ENCODE measurements at places on chromosomes 12 and 14.
A peak's percentile ranks its signal among the peaks of the same experiment; 100 is the strongest.

- DNase-seq = no peak
These were observed 25.3 kb downstream of the JDP2 start for GRCh38 chr14:75452900-75453816.

DNA sequence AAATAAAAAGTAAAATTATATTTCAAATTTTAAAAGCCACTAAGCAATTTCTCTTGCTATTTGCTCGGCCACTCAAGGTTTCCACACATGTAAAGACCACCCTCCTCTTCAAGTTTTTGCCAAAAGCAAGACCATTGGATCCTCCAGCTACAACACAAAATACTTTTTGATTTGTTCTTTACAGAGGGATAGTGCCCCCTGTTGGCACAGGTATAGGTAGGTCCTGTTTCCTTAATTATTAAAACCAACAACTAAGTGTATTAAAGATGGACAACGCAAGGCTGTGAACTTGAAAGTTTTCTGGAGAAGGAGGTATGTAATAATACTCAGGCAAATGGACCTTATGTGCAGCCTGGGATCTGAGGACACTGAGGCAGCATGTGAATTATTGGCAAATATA, 23.8 kb downstream of the ATP6V1D start:
- no peak for DNase-seq

DNA sequence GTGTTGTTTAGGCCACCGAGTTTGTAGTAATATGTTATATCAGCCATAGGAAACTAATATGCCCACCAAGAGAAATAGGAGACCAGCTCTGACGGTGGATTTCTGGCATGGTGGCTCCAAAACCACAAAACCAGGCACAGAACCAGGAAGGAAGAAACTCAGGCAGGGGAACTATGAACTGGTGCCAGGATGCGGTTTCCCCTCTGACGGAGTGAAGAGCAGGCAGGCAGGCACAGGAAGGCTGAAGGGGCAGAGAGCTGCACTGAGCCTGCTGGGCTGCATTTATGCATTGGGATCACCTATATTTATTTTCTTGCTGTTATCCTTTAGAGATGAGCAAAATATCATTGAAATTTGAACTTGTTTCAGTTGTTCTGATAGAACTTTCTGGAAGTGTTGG, 479.4 kb downstream of the VRK1 start:
- no peak for DNase-seq

GRCh38 chr12:27332714-27333402, at the start of gene BMAL2:
Gene BMAL2, plus strand, starts transcription at chr12:27332836. Its CDS starts 237 bp downstream, at chr12:27333073.
- peak; percentile 8 for DNase-seq

DNA sequence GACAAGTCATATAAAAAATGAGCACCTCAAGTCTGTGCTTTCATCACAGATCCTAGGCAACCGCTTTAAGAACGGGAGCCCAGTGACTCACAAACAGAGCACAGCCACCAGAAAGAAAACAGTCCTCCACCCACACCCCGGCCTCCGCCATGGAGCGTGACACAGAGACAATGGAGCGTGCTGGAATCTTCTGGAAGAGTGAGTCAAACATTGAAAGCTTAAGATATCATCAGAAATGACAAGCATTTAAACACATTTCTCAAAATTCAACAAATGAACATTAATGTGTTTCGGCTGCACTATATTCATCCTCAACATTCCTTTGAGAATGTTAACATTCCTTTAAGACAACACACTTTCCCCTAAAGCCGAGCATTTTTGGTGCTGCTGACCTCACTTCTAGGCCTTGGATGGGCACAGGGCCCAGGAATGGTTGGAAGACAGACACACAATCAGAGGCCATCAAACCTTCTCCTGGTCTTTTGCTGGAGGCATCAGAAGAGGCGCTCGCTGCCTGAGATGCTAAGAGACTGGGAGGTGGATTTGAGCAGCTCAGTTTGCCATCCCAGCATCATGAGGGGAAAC, 23.6 kb upstream of the TMEM132D start:
- DNase-seq = no peak

DNA sequence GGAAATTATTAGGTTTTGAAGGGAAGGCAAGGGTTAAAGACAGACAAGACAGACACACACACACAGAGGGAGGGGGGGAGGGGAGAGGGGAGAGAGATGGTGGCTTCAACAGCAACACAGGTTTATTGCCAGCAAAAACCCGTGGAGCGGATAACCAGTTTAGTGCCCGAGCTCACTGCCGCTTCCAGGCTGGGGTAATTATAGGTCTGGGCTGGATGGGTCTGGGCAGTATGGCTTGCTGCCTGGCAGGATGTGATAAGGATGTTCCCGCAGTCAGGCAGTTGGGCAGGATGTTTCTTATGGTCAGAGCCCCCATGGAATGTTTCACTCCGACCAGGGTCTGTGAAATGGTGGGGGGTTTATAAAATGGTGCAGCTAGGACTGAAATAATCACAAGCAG, 4.4 kb upstream of the TDRD9 start:
- DNase-seq = no peak

DNA sequence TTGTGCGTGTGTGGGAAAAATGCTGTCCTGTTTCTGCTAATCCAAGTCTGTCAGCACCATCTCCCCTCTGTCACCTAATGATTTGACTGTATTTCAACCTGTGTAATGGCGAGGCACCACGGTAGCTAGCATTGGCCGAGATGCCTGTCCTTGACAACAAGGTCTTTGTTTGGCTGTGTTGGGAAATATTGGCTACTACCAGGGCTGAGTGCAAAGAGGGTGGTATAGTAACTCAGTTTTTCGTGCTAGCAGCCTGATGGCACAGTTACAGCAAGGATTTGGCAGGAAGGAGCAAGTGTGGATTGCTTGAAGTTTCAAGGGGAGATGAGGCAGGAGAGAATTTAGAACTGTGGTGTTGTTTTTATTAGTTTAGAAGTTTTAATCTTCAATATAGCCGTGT, 440.3 kb upstream of the RGS6 start:
- no peak for DNase-seq

DNA sequence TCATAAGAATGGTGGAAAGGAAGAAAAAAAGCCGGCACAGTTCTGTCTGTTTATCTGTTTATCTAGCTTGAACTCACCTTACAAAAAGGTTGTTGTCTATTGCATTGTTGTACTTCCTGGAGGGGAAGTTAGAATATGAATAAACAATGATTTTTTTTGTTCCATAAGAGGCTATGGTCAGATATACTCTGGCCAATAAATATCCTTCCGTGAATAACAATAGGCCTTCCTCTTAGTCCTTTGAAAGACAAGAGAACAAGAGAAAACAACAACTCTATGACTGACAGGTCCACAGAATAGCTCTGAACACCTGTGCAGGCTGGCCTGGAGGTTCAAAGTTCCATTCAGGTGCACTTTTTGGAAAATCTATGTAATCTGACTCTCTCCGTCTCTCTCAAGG, 192.8 kb upstream of the KRR1 start:
- no peak for DNase-seq

DNA sequence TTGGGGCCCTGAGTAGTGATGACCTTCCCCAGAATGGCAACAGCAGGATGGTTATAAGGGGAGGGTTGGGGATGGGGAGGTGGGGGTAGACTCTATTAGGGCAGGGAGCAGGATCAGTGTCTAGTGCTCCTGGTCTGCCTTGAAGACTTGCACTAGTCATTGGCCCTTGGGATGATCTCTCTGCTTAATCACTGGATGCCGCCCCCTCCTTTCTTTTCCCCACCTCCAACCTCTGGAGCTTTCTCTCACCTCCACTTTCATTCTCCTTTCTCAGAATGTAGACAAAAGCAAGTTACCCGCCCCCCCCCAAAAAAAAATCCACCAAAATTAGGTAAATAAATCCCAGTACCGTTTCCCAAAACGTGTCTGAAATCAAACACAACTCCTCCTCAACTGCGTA, 2.8 kb upstream of the KCNK10 start:
- no peak for DNase-seq

DNA sequence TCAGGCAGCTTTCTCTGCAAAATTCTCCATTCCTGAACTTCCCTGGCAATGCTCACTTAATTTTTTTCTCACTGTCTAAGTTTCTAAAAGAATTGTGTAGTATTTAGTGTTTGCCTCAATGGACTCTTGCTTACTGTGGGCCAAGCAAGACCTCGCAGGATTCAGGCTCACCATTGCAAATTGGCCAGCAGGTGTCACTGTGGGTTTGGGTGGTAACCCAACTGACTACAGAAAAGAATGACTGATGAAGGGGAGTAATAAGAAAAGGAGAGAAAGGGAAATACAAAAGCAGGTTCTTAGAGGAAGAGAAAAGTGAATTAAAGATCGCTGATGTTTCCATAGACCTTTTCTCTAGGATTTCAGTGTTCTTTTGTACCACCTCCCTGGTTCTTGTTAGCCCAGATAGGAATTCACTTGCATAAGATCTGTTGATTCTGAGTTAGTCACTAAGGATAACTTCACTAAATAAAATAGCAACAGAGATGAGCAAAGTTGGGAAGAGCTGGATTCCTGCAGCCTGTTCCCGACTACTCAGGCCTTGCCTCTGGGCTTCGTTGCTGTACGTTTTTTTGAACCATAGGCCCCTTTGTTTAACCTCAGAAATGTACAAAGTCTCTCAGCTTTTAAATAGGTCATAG, 386.5 kb upstream of the DDHD1 start:
- no peak for DNase-seq

- no peak for DNase-seq
These were observed 71.7 kb downstream of the IGF1 start for GRCh38 chr12:102408487-102409297.

GRCh38 chr12:80641936-80642335, 65.5 kb upstream of the MYF6 start:
- no peak for DNase-seq

GRCh38 chr14:77071938-77072388, 26.1 kb upstream of the CIPC start:
- no peak for DNase-seq

DNA sequence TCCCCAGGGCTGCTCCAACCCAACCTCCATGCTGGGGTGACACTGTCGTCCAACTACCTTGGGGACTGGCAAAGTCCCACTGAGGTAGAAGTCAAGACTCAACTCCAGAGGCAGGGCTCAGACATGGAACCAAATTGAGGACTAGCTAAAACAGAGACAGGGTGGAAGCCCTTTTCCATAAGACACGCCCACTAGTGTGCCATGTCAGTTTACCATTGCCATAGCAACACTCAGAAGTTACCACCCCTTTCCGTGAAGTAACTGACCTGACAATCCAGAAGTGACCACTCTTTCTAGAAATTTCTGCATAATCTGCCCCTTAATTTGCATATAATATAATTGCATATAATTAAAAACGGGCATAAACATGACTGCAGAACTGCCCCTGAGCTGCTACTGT, 409.6 kb downstream of the MED13L start:
- DNase-seq = no peak

DNA sequence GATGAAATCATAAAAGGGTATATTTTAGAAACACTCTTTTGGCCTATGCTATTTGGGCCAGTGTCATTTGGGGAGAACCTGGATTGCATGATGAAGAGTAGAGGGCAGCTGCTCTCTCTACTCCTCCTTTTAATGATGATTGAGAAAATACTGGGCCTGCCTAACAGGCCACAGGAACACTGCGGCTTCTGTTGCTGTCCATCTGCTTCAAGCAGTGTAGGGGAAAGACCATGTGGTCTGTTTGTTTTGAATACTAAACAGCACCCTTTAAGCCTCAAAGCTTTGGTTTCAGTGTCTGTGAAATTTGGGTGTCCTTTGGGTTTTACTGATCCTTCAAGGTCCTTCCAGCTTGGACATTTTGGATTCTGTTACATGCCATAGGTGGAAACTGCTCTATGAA, 78.0 kb downstream of the TTC6 start:
- no peak for DNase-seq

- DNase-seq = no peak
These were observed 24.1 kb downstream of the KLRD1 start for GRCh38 chr12:10331642-10332239.

DNA sequence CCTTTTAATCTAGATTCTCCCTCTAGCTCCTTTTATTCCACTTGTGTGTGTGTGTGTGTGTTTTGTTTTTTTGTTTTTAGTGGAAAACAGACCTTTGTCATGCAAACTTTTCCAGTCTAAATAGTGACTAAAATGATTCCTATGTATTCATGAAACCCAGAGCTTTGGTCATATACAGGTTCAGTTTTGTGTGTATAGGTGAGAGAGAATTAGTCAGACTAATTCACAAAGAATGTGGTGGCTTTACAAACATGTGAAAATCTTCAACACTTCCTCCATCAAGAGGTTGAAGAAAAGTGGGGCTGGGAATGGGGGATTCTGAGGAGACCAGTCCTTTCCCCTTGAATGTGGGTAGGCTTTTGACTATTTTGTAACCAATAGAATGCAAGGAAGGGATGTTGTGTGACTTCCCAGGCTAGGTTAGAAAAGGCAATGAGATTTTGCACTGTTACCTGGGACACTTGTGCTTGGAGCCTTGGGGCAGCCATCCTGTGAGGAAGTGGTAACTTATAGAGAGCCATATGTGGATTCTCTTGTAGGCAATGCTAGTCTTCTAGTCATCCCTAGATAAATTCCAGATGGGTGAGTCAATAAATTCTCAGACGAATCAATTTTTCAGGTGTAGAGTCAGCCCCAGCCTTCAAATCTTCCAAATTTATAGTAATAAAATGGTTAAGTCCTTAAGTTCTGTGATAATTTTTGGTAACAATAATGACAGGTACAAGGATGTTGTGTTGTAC, 236.1 kb downstream of the CEP128 start:
- no peak for DNase-seq

- peak; percentile 92 for DNase-seq
These were observed 3.4 kb downstream of the RHOF start for GRCh38 chr12:121789800-121790728.

- DNase-seq = no peak
These were observed 82.4 kb upstream of the MYF6 start for GRCh38 chr12:80625051-80625450.

- peak; percentile 1 for DNase-seq
These were observed 183.6 kb upstream of the G2E3 start for GRCh38 chr14:30375296-30375892.

- no peak for DNase-seq
These were observed 15.4 kb downstream of the C1S start for GRCh38 chr12:7075939-7076338.

DNA sequence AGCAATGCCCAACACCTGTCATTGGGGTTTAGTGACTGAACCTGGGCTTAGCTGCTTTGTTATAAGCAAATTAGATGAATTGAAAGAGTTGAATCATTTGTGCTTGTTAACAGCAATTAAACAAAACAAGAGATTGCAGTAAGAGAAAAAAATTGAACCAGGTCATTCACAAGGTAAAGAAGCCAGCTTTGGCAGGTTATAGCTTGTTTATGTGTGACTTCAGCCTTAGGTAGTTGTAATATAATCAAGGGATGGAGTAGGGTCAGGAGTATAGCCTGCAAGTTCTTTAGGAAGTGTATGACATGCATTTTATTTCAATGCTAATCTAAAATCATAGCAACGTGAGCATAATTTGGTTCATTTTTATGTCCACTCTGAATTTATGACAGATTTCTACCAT, 63.4 kb upstream of the PLEKHG3 start:
- no peak for DNase-seq

GRCh38 chr14:20742132-20742531, 3.6 kb upstream of the EDDM3A start:
- DNase-seq = no peak

- DNase-seq = no peak
These were observed 87.0 kb downstream of the DAD1 start for GRCh38 chr14:22502007-22502406.

All from stimulated activated CD8-positive, alpha-beta memory T cell treated with anti-CD3 and anti-CD28 coated beads, Interleukin-12 subunit alpha, Interleukin-12 subunit beta, amount 100 ng/mL, for 4 hours (primary cell).